ENCODE measurements at places on chromosomes 6 and 20.

GRCh38 chr6:2187826-2188225 lies 57.6 kb downstream of the GMDS start:
- DNase-seq = no peak

DNA sequence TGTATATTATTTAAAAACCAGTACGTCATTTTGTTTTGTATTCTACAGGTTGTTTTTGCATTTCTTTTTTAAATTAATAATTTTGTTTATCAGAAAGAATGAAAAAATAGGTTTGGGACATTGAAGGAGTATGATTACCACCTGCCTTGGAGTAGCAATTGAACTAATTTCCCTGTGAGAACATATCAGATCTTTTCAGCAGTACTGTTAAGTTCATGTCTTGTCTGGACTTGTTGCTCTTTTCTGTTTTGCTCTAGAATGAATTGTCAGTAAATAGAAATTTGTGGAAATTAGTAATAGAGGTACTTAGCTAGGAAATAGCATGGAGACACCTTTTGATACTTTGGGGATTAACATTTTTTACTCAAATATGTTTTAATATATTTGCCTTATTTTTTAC lies 24.3 kb downstream of the HSF2 start:
- no peak for DNase-seq

DNA sequence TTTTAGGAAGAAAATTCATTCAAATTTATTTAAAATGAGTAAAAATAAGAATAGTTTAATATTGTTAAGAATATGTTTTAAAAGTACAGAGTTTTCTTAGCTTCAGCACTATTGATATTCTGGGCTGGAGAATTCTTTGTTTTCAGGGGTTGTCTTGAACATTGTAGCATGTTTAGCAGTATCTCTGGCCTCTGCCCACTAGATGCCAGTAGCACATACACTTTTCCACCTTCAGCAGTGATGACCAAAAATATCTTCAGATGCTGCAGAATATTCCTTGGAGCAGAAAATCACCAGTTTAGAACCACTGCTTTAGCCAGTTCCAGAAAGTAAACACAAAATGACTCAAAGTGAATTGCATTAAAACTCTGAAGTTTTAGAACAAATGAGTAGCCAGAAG lies 19.4 kb upstream of the SDHAF4 start:
- no peak for DNase-seq

DNA sequence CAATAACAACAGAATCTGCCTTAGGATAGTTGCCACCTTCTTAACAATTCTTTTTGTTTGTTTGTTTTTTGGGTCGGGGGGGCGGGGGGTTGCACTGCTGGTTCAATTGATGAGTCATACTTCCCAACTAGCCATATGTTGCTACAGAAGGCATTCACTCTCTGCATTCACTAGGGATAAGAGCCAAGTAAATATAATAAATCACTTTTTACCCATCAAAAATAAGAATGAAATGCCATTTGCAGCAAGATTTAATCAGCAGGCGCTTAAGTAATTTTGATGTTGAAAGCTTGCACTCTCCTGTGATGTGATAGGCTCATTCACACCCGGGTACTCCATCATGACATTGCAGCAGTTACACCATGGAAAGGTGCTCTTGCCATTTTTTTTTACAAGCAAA lies 209.8 kb downstream of the HIVEP2 start:
- no peak for DNase-seq
